ENCODE measurements at places on chromosomes 5 and 9.

GRCh38 chr9:91676046-91676445, 252.4 kb upstream of the NFIL3 start:
- DNase-seq = no peak

- DNase-seq = no peak
Observed at GRCh38 chr9:114125476-114126013, 26.5 kb upstream of the KIF12 start.

DNA sequence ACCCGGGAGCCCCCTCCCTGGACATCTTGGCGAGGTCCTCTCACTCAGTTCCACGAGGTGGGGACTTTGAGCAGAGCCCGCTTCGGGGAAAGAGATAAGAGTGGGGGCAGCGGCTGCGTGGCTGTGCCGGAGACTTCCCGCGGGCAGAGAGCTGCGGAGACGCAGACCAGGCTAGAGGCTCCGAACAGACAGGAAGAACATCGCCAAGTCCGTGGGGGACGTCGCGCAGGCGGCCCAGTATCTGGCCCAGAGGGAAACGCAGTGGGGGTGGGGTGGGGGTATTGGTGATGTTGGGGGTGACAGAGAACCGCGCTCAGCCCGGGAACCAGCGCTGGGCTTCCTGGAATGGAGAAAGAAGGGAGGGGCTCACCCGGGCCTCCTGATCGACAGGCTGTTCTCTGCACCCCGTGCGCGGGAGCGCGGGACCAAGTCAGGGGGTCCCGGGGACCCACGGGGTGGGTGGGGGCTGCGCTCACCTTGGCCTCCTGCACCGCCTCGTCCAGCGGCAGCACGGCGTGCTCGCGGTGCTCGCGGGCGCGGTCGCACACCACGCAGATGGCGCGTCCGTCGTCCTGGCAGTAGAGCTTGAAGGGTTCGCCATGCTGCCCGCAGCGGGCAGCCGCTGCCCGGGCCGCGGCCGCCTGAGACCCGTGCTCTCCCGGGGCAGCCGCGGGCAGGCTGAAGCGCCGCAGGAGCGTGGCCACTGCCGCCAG, 727 bp downstream of the TRIM7 start:
- no peak for DNase-seq

GRCh38 chr5:136772491-136772890, 407.1 kb upstream of the TRPC7 start:
- DNase-seq = no peak

DNA sequence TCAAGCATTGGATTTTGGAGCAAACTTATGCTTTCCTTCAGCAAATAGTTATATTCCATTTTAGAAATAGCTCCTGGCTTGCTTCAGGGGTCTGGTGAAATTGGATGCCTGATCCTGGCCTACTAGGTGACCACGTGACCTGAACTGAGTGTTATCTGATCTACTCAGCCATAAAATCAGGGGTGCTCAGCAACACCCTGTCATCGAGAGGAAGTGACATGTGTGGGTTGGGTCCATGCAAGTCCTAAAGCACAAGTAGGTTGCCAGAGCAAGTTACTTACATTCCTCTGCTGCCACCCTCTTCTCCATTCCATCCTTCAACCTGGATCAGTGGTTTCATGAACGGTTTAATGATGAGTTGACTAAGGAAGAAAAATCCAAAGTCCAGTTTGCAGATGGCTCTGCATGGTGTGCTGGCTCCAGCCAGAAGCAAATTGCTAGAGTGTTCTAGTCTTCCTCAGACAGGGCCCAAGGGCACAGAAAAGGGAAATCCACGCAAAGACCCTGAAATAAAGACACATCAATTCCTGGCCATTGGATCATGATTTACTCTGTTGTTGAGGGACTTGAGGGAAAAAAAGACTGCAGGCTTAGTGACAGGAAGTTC, 2.8 kb upstream of the FAM193B start:
- no peak for DNase-seq

DNA sequence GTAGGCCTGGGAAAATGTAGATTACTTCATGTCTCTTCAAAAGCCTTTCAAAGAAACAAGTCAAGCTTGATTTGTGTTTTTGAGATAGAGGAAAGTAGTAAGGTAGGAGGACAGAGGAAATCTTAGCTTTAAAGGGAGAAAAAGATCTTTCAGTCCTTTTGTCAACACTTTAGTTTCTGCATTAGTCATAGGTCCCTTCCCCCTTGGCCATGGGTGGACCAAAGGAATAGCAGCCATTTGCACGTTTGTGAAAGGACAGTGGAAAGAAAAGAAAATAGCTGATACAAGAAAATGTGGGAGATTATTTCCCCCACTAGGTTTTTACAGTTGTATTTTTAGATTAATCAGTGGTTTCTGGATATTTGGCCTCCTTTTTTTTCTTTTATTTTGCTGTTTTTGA, 121.9 kb upstream of the GRHPR start:
- DNase-seq = no peak

GRCh38 chr5:153352685-153353219, 137.7 kb upstream of the GRIA1 start:
- no peak for DNase-seq

GRCh38 chr5:127358740-127359139, 68.1 kb downstream of the MEGF10 start:
- DNase-seq = no peak
